Activated CD4-positive, CD25-positive, alpha-beta regulatory T cell (primary cell): ENCODE measurements at places on chromosomes 7 and 10.

- no peak for DNase-seq
Measured at GRCh38 chr10:76885816-76886215, 751.8 kb downstream of the KCNMA1 start.

GRCh38 chr7:93715234-93715633 is 140.7 kb upstream of the CALCR start:
- no peak for DNase-seq

DNA sequence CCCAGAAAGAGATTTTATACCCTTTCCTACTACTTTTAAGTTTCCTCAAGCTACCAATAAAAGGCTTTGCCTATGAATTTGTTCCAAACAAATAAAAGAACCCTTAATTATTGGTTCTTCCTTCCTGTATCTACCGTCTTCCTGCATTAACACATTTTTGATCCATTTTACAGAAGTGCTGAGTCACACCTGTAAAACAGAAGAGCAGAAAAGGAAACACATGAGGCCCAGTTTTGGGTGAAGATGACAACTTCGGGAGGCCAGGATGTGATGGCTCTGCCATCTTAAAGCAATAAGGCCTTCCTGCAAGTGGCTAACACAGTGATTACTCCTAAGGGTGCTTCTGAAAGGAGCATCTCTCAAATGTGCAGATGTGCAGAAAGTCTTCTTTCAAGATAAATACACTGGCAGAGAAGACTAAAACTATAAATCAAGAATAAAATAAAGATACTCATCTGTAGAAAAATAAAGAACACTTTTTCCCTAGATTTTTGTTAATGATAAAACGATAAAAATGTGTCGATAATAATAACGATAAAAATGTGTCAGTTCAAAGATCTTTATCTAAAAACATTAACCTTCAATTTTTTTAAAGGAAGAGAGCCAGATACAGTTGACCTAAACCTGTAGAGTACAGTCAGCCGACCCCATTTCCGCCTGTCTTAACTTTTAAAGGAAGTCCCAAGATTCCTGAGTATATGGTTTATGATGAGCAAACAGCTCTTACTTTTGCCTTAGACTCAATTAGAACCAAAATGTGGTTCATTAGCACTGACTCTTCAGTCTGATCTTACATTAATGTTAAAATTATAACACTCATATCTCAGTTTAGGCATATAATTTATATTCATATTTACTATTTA is 108.6 kb downstream of the UBE2H start:
- no peak for DNase-seq

- no peak for DNase-seq
Measured at GRCh38 chr10:71970331-71970730, 6.1 kb downstream of the CHST3 start.

DNA sequence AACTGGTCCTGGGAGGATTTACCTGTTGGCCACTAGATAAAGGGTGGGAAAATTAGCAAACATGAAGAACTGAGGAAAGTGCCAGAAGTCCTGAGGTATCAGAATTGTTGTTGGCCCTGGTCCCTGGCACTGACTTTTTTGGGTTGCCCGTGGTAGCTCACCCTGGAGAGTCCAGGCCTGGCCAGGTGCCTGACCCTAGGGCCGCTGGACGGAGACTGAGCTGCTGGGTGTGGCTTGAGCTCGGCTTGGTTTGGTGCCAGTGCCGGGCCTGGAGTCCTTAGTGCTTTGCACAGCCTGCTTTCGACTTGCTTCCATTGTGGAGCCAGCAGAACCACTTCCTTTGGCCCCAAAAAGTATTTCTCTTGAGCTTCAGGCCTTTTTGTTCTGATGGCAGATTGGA is 12.9 kb downstream of the MDH2 start:
- DNase-seq: no peak

DNA sequence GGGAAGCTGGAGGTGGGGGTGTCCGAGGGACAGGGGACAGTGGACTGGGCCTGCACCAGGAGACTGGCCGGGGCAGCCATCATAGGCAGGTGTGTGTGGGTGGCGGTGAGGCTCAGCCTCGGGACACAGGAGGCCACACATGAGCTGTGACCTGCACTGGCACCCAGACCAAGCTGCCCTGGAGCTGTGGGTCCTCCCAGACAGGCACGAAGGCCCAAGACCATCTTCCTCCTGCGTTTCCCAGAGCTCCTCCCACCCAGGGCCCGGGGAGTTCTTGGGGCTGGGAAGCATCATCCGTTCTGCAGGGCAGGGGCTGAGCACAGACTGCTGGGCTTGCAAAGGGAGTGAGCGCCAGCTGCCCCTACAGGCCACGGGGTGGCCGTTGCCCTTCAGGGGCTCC is 87.4 kb downstream of the PDGFA start:
- DNase-seq: no peak

DNA sequence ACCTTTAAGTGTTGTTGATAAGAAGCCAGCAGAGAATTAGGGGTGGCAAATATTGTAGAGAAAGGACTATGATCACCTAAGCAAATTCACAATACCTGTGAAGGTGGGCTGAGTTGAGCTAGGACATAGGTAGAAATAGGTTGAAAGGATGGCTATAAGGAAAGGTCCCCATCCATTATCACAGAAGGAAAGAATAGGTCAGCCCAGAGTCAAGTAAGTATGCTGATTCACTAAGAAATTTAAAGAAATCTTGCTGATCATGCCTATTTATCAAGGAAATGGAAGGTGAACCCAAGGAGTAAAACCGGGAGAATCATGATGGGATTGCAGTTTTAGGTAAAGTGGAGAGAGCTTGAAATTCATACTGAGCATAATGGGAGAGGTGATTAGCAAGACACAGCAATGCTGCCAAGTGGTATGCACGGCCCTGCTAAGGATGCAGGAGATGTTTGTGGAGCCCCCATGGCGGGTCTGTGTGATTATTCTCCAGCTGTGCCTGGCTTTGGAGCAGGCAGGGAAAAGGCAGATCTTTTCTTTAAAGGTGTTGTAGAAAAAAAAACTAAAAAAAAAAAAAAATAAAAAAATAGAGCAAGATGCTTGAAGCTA is 399.4 kb downstream of the PLXDC2 start:
- no peak for DNase-seq

- no peak for DNase-seq
Measured at GRCh38 chr10:26855186-26855585, 5.6 kb downstream of the ABI1 start.

- peak; percentile 16 for DNase-seq
Measured at GRCh38 chr10:11162828-11163599, 145.3 kb downstream of the CELF2 start.

GRCh38 chr7:27143023-27143949 is at the start of gene HOXA5:
Gene HOXA5 (minus strand): TSS chr7:27143681. CDS start chr7:27143607, 74 bp downstream.
- no peak for DNase-seq

- no peak for DNase-seq
Measured at GRCh38 chr7:128877756-128878120, 15.1 kb downstream of the ATP6V1F start.

DNA sequence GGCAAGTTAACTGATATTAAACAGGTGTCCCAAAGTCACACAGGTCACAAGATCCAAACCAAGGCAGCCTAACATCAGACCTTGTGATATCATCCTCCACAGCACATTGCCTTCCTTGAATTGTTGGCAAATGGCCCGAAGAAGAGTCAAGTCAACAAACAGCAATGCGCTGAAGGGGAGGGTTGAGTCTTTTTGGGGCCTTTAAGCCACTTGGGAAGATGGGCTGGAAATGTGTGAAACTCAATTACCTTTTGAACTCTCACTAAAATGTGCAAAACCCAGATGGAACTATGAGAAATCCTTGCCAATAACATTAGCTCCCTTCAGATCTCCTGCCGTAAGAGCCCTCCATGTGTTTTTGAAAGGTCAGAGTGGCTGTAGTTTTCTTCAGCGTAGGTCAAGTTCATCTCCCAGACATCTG is 47.9 kb upstream of the STK17A start:
- DNase-seq: no peak

DNA sequence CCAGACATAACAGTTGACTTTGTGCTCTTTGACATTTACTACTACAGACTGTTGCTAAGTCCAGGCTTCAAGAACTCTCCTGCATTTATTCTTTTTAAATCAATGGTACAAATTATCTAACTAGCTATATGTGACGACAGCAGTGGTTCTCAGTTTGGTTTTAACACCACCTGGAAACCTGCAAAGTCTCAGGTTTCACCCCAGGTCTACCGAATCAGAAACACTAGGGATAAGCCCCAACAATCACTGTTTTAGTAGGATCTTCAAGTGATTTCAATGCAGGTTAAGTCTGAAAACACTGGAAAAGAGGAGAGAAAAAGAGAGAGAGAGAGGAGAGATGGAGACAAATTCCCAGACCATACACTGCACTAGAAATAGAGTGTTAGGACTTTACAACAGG is 519.0 kb downstream of the PCDH15 start:
- DNase-seq: no peak

- no peak for DNase-seq
Measured at GRCh38 chr10:35921866-35922350, 279.8 kb upstream of the FZD8 start.

GRCh38 chr7:11469028-11469745 is 362.8 kb downstream of the THSD7A start:
- no peak for DNase-seq

DNA sequence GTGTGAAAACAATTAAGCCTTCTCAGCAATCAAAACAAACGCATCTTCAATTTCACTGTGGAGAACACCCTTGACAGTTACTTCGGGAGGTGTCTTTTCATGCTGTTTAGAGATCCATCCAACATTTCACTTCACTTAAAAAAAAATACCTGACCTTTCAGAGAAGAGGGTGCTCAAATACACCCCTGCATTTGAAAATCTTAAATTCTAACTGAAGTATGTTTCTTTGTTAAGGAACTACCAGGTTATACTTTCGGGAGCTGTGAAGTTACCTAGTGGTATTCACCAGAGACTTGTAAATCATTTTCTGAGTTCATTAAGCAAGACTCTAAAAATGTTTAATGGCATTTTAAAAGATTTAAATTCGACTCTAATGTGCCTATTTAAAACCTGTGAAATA is 38.8 kb downstream of the CNPY1 start:
- no peak for DNase-seq
